Uterus (tissue), 4 donors: ENCODE measurements at places on chromosomes 16 and 17. TPM values are rescaled to one million over a fixed set of nuclear protein-coding genes. Genes with fewer than 3 reads are reported as not detected.

BAIAP3 gene
- total RNA-seq, result 1.8 TPM

CTRL gene
- not detected for total RNA-seq

TIGD7 gene
- 1.5 TPM for total RNA-seq

TENT4B gene
- 24.7 TPM for total RNA-seq

SNX20 gene
- 1.2 TPM for total RNA-seq

DNA sequence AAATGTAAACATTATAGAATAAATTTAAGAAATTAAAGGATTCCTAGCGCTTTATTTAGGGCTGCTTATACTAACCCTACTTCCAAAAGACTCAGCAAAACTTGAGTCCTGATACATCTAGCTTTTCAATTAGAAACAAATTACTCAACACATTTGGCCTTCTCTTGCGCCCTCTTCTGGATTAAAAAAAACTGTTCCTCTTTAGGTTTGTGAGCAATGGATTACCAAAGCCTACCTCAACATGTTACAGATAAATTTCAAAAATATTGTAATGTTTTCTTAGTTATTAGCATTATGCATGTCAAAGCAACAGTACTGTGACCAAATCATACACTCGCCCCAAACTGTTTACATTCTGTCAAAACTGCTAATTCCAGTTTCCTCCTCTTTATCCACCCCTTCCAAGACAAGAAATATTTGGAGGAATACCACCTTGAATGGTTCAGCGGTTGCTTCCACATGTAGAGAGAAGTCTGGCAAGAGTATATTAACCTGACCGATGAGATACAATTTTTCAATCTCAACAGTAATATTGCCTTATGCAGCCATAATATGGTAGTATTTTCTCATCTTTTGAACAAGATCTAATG lies 2.7 kb downstream of the NUFIP2 start:
- H3K27ac ChIP-seq, result peak overlapping the region; percentile 92
- peaks cover 11% of the 10 kb centered on the region for H3K4me1 ChIP-seq
- H3K4me3 ChIP-seq, result peak overlapping the region; percentile 65
- no peak for DNase-seq

DNA sequence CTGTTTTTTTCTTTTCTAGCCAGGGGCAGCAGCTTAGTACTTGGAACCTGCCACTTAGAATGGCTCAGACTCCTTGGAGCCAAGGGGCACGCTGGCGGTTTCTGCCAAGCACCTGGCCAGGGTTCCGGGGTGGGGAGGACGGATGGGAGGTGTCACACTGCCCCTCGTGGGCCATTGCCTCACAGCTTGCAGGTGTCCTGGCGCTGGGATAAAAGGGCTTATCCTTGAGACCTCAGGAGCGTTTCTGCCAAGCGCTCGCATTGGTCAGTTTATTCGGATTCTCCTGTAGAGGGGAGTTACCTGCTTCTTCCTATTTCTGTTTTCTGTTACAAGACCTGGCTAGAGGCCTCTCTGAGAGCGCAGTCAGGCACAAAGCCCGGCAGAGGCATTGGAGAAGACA lies 234.6 kb downstream of the MSI2 start:
- H3K36me3 ChIP-seq, result no peaks in the 10 kb centered on the region
- H3K4me1 ChIP-seq, result no peaks in the 10 kb centered on the region
- DNase-seq, result no peak
- no peaks in the 10 kb centered on the region for H3K27me3 ChIP-seq
- H3K4me3 ChIP-seq, result no peak overlapping the region
- H3K27ac ChIP-seq, result no peak overlapping the region

DNA sequence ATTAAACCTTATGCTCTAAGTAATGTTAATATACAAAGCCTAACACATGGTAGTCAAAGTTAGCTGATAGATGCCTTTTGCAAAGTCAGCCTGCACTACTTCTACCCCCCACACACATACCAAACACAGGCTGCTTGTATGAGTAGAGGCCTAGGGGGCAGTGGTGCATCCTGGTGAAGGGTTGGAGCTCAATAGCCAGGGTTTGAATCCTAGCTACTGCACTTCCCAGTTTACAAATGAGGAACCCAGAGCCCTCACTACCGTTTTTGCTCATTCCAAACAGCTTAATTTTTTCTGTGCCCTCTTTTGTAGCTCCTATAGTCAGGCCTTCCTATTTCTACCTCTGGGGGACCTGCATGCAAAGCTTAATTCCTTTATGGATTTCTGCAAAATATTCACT lies 18.9 kb upstream of the HYDIN start:
- H3K27me3 ChIP-seq, result no peaks in the 10 kb centered on the region
- DNase-seq, result no peak
- no peaks in the 10 kb centered on the region for H3K4me1 ChIP-seq
- H3K4me3 ChIP-seq, result no peak overlapping the region
- no peaks in the 10 kb centered on the region for H3K36me3 ChIP-seq

DNA sequence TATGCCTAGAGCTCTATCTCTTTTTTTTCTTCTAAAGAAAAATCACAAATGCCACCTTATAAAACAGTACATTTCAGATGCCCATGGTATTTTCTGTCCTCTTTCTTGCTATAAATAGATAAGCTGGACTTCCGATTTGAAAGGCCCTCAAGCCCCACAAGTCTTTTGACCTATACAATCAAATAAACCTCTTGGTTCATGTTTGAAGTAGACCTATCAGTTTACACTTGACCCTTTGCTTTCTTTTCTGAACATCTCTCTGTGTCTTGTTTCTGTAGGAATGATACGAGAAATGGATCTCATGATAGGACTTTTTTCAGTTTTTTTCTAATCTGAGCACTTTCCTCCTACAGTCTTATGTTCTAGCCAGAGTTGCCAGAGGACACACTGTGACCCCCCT lies 327.2 kb downstream of the SOX9 start:
- H3K27me3 ChIP-seq, result no peaks in the 10 kb centered on the region
- DNase-seq, result no peak
- H3K36me3 ChIP-seq, result no peaks in the 10 kb centered on the region
- H3K27ac ChIP-seq, result no peak overlapping the region
- no peak overlapping the region for H3K4me3 ChIP-seq

DNA sequence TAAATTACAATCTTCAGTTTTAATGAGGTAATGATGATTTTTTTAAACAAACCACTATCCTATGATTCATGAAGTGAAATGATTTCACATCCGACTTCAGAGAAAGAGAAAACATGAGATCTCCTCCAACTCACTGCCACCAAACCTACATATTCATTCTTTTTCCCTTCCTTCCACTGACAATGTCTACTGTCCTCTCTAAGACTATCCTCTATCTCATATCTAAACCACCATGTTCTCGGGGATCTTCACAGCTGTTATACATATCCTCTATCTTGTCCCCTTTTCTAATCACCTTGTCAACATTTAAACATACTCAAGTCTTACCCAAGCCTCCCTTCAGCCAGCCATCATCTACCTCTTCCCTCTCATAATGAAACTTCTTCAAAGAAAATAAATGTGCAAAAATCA lies 53.5 kb downstream of the SMURF2 start:
- H3K4me1 ChIP-seq, result no peaks in the 10 kb centered on the region
- DNase-seq, result no peak
- no peak overlapping the region for H3K27ac ChIP-seq
- no peak overlapping the region for H3K4me3 ChIP-seq
- H3K27me3 ChIP-seq, result no peaks in the 10 kb centered on the region

- no peaks in the 10 kb centered on the region for H3K36me3 ChIP-seq
- H3K4me1 ChIP-seq, result no peaks in the 10 kb centered on the region
- no peak overlapping the region for H3K4me3 ChIP-seq
- H3K27ac ChIP-seq, result no peak overlapping the region
Measured at GRCh38 chr17:69406941-69407340, 7.6 kb upstream of the MAP2K6 start.

DNA sequence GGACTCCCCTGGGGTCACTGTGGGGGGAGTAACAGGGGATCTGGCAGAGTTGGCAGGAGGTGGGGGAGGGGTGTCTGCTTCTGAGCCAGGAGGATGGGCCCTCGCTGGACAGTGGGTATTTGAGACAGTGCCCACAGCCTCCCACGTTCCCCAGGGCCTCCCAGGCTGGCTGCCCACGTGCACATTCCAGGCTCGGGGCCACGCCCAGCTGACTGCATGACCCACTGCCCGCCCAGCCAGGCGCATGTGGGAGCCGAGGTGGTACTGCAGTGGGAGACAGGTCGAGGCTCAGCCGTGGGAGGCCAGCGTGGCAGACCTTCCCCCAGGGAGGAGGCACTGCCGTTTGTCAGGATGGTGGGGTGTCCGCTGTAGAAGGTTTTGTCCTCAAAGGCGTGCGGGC lies 38.8 kb downstream of the BAHCC1 start:
- H3K36me3 ChIP-seq, result no peaks in the 10 kb centered on the region
- no peak overlapping the region for H3K4me3 ChIP-seq
- no peak overlapping the region for H3K27ac ChIP-seq

DNA sequence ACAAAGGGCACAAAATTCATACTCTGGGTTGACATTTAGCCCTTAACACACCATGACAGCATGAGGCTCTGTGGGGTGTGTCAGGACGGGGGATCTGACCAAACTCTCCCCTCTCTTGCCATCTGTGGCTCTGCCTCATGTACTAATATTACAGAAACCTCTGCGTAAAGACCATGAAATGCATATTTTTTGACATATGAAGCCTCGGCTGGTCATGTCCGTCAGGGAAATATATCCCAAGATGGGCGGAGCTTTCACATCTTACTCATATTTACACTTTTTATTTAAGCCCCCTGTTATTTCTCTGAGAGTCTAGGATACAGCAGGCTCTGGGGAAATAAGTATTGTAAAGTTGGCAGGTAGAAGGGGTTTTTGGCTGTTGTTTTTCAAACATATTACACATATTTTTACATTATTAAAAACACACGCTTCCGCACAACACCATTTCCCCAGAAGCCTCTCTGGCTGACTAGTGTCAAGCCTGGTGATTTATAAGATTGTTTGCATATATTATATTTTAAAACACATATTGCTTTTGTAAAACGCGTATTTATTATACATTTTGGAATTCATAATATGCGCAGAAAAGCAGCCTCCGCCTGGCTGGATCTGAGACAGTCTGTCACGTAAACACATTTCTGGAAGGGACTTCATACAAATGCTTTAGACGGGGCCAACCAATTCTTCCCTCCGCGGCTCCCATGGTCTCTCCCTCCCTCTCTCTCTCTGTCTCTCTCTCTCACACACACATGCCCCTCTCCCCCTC lies 237.7 kb upstream of the ZFHX3 start:
- no peak overlapping the region for H3K4me3 ChIP-seq
- DNase-seq, result no peak
- no peak overlapping the region for H3K27ac ChIP-seq
- no peaks in the 10 kb centered on the region for H3K27me3 ChIP-seq
- H3K4me1 ChIP-seq, result no peaks in the 10 kb centered on the region

DNA sequence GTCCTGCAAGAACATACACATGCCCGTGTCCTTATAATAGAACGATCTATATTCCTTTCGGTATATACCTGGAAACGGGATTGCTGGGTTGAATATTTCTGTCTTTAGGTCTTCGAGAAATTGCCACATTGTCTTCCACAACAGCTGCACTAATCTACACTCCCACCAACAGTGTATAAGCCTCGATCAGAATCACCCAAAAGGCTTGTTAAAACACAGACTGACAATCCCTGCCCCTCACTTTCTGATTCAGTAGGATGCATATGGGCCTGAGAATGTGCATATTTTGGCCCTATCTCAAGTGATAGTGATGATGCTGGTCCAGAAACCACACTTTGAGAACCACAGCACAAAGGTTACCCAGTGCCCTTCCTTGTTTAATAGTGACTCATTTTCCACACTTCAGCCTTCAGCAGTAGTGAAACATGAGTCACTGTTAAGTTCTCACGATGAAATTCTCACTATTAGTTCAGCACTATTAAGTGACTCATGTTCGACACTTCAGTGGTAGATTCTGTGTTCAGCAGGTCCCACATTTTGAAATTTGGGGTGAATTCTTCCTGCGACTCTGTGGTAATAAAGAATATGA lies 215.6 kb downstream of the GRIN2A start:
- H3K27ac ChIP-seq, result no peak overlapping the region
- no peaks in the 10 kb centered on the region for H3K4me1 ChIP-seq
- H3K27me3 ChIP-seq, result no peaks in the 10 kb centered on the region
- H3K36me3 ChIP-seq, result no peaks in the 10 kb centered on the region

- H3K36me3 ChIP-seq, result no peaks in the 10 kb centered on the region
- H3K4me1 ChIP-seq, result no peaks in the 10 kb centered on the region
- DNase-seq, result no peak
- no peaks in the 10 kb centered on the region for H3K27me3 ChIP-seq
- no peak overlapping the region for H3K4me3 ChIP-seq
Measured at GRCh38 chr17:57010487-57010886, 32.6 kb downstream of the SCPEP1 start.

DNA sequence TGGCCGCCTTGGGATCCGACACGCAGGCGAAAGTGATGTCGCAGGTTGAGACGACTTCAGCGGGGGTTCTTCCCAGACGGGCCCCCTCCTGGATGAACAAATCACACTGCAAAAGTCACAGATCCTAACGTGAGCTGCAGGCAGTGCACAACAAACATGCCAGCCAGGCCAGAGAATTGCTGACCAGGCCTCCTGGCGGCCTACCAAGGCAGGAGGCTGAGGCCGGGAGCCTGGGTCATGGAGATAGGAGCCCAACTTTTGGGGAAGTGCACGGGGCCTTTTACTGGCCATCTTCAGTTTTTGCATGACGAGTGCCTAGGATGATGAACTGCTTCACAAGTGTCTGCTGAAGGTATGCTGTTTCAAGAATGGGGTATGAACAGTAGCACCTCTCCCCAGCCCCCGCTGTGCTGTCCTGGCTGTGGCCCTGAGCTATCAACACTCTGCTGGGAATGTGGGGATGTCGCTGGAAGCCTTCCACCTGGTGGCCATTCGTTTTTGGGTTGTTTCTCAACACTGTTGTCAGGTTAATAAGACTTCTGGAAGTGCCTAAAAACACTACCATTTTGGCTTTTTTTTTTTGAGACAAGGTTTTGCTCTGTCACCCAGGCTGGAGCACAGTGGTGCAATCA lies 12.2 kb upstream of the ROGDI start:
- H3K27ac ChIP-seq, result no peak overlapping the region
- DNase-seq, result no peak
- no peaks in the 10 kb centered on the region for H3K4me1 ChIP-seq
- no peaks in the 10 kb centered on the region for H3K27me3 ChIP-seq

DNA sequence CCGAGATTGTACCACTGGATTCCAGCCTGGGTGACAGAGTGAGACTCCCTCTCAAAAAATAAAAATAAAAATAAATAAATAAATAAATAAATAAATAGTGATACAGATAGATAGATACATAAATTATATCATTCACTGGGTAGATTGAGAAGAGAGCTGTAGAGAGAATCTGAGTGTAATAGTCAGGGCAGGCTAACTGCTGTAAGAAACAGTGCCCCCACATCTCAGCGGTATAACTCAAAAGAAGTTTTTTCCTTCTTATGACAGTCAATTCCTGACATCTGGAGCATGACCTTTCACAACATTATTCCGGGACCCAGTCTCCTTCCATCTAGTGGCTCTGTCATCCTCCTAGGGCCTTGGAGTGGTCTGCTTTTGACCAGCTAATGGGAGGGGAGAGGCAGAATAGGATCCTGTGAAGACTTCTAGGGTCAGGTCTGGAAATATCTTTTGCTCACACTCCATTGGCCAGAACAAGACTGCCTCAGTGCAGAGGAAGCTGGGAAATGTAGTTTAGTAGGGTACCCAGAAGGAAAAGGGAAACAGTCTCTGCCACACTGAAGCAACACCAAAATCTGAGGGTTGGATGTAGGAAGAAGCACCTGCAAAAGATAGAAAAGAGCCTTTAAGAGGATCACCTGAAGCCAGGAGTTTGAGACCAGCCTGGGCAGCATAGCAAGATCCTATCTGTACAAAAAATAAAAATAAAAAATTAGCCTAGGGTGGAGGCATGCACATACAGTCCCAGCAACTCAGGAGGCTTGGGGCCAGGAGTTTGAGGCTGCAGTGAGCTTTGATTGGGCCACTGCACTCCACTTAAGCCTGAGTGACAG lies 3.0 kb upstream of the QPRT start:
- no peaks in the 10 kb centered on the region for H3K36me3 ChIP-seq
- DNase-seq, result no peak
- no peak overlapping the region for H3K27ac ChIP-seq
- no peaks in the 10 kb centered on the region for H3K4me1 ChIP-seq
